A549 treated with dexamethasone at 1 μM for 4 hours (cell line): ENCODE measurements at places on chromosomes 1 and 21. TPM values are rescaled to one million over a fixed set of nuclear protein-coding genes. Genes with fewer than 3 reads are reported as not detected.

The EPS15 gene
- 10.5 to 15.3 TPM (median 13.6 TPM) in 5 replicates for total RNA-seq

The TMEM52 gene
- total RNA-seq: 0.63 to 1.1 TPM (median 0.86 TPM) in 5 replicates

The ADORA3 gene
- not detected in 5 replicates for total RNA-seq

The CCDC27 gene
- total RNA-seq: not detected in 5 replicates

The LCE2C gene
- total RNA-seq: not detected in 5 replicates

The LBR gene
- total RNA-seq: 25.5 to 51.1 TPM (median 41.6 TPM) in 5 replicates

The SYNC gene
- total RNA-seq: 11.6 to 19.6 TPM (median 15.8 TPM) in 5 replicates
